ENCODE measurements at places on chromosomes 2 and 18.
A peak's percentile ranks its signal among the peaks of the same experiment; 100 is the strongest.

- no peak for DNase-seq
Observed at GRCh38 chr18:31721601-31722000, 37.2 kb upstream of the B4GALT6 start.

DNA sequence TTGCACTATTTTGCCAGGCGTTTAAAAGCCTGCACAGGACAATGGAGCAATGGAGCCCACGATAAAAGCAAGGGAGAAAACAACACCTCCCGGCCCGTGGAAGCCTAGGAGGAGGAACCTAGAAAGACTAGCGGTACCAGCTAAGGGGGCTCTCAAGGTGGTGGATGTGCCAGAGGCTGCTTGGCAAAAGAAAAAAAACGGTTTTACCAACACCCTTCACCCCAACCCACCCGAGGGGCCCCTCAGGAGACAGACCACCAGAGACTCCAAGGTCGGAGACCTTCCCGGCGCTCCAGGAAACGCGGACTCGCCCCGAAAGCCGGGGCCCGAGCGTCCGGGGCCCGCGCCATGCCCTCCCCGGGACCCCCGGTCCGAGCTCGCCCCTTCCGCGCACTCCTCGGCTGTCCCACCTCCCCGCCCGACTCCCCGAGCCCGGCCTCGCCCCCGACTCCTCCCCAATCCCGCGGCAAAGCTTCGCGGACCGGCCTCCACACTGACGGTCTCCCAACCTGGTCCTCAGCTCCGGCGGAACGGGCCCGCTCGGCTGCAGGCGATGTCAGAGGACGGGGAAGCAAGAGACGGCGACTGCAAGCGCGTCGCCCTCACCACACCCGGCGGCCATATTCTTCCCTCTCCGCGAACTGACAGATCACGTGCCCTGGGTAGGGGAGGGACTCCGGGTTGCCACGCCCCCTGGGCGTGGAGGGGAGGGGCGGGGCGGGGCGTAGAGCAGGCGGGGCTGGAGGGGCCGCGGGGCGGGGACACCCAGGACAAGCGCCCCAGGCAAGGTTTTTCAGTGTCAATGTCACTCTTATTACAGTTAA lies at the start of gene KIDINS220:
KIDINS220 (minus strand) TSS at position 643 of the 824 bp plus-strand sequence. CDS start 10,520 bp downstream, outside the sequence.
- peak; percentile 63 for DNase-seq

GRCh38 chr18:9055626-9056025 lies 46.9 kb upstream of the NDUFV2 start:
- DNase-seq, result no peak

- DNase-seq, result no peak
Observed at GRCh38 chr2:71534826-71535225, 81.5 kb downstream of the DYSF start.

DNA sequence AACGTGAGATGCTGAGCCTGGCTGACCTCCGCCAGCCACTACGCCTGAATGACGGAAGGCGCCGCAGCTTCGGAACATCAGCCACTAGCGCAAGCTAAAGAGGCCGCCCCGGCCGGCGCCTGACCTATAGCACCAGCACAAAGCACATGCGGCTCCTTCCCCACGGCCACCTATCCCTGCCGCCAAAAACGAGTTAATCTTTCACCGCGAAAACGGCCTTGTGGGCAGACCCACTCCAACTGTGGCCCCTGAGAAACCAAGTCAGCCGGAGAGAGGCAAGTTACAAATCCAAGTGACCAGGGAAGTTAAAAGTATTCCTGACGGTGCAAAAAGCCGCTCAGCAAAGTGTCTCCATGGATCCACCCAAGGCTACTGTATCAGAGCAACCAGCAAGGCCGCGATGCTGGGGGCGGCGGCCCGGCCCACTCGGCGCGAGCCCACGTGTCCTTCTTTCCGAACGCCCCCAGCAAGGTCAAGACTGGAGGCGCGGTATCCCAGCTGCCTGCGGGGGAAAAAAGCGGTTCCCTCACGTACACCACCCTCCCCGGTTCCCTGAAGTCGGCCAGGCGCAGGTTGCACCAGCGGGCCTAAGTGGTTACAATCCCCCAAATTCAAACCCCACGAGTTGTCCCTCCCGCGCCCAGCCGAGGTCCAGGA lies 575 bp downstream of the HSPD1 start:
- DNase-seq, result peak; percentile 26
